Left lung (tissue), 14 donors: ENCODE measurements at places on chromosomes 5 and 9.

GRCh38 chr5:74421377-74421776, 219.2 kb downstream of the ENC1 start:
- DNase-seq, result no peak

- no peak for DNase-seq
Observed at GRCh38 chr9:116813031-116813300, 125.9 kb downstream of the TRIM32 start.

- DNase-seq, result no peak
Observed at GRCh38 chr9:101201630-101202029, 173.1 kb downstream of the PLPPR1 start.

- no peak for DNase-seq
Observed at GRCh38 chr9:90514877-90515276, 127.7 kb downstream of the DIRAS2 start.

DNA sequence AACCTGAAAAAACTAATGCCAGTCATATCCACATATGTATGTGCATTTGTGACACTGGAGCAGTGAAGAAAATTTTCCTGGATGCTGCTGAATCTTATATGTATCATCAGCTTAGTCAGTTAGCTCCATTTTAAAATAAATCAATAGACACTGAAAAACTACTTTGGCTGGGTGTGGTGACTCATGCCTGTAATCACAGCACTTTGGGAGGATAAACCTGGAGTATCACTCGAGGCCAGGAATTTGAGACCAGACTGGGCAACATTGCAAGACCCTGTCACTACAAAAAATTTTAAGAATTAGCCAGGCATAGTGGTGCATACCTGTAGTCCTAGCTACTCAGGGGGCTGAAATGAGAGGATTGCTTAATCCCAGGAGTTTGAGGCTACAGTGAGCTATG, 511.0 kb upstream of the TLE4 start:
- DNase-seq, result no peak

GRCh38 chr5:95901676-95902627, 59.7 kb downstream of the ELL2 start:
- DNase-seq, result no peak

DNA sequence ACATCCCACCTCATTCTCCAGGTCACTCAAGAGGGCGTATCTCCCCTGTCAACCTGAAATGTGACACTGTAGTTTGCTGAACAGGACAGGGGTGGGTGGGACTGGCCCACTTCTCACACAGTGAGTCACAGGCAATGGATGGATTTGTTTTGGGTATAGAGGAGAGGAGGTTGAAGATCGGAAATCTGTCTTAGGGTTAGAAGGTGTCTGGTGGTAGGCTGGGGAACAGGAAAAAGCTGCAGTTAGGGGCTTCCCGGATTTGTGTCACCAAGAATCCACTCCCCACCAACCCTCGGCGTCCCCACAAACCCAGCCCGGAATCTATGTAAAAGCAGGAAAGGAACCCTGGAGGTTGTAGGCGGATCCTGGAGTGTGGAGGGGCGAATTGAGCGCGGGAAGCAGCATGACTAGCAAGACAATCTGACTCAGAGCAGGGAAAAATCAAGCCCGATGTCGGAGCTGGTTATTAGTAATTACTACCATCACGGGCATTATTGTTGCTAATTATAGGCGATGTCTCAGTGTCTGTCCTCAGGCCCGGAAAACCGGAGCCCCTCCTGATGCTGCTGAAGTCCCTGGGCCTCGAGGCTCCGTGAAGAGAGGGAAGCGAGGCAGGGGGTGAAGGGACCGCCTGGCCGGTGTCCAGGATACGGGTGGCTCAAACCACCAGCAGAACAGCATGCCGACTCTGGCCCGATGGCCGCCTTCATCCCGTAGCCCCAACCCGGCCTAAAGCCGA, 1.7 kb upstream of the IRX1 start:
- no peak for DNase-seq

DNA sequence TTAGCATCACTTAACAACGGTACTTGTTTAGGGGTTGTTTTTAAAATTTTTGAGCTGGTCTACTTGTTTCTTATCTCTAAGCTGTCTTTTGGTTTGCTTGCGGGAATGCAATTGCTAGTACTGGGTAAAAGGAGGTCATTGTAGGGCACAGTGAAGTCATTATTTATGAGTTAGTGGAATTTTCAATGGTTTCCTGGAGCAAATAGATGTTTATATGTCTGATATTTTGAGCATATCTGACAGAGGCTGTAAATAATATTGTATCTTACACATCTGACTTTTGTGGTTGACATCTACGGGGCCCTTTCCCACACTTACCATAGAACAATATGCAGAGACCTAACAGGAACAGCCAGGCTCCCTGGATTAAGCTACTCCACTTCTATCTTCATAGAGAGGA, 90.4 kb upstream of the IL6ST start:
- no peak for DNase-seq

- no peak for DNase-seq
Observed at GRCh38 chr9:2691212-2691611, 26.1 kb upstream of the KCNV2 start.

- no peak for DNase-seq
Observed at GRCh38 chr5:113178073-113178779, 201.6 kb downstream of the DCP2 start.

- no peak for DNase-seq
Observed at GRCh38 chr5:177336112-177336511, 15.4 kb downstream of the LMAN2 start.

GRCh38 chr5:9515436-9515835, 30.4 kb downstream of the SEMA5A start:
- DNase-seq, result no peak
